Ammon's horn (tissue), 1 donor: ENCODE measurements at places on chromosomes 7 and 10.

DNA sequence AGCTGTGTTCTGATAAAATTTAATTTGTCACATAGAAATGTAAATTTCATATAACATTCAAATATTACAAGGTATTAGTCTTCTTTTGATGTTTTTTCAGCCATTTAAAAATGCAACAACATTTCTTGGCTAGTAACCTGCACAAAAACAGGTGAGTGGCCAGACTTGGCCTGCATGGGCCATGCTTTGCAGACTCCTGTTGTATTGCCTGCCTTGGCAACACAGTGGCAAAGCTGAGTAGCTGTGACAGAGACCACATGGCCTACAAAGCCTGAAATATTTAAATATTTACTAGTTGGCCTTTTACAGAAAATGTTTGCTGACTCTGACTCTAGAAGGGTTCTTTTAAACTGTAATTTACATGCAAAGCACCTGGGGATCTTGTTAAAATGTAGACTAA is 13.5 kb upstream of the TBX20 start:
- no peak for DNase-seq

GRCh38 chr10:101710059-101710695 is 15.2 kb upstream of the FBXW4 start:
- no peak for DNase-seq

DNA sequence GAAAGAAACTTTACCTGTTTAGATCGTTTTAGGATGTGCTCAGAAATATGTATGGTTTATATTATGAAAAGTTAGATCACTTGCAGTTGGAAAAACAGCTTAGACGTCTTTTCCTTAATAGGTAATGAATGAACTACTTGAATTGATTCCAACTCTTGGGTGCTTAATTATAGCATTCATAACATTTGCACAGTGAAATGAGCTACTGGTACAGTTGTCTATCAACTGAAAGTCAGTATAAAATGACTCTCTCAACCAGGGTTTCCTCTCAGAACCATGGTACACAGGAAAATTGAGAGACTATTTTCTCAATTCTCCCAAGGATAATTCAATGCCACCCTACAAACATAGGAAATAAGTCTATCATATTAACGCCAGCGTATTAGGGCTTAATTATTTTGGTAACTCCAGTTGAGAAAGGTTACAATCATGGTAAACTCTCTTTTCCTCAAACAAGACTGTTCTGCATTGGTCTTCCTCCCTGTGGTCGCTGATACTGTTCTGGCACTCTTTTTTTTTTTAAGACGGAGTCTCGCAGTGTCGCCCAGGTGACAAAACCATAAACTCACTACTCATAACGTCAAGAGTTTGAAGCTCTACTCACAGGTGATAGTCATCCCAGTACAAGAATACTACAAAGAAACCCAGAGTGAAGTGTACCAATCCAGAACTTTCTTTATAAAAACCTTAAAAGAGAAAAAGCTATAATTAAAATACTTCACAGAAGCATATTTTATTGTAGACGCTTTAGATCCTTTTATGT is 2.0 kb downstream of the ANLN start:
- DNase-seq, result no peak

DNA sequence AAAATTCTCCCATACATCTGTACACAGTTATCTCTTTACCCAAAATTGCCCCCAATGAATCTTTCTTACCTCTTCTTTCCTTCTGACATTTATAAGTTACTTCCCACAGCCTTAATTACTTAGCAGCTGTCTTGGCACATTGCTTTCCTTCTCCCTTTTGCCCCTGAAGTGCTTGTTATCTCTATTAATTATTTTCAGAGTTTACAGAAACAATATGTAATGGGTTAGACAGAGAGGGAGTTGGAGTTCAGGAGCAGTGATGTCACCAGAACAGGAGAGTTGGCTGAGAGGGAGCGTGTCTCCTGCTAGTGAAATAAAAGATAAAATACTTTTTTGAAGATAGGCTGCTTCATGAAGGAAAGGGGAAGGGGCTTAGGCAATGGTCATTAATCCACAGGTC is 57.4 kb downstream of the ITGB8 start:
- no peak for DNase-seq

- no peak for DNase-seq
Measured at GRCh38 chr10:28902215-28902614, 224.9 kb downstream of the BAMBI start.

DNA sequence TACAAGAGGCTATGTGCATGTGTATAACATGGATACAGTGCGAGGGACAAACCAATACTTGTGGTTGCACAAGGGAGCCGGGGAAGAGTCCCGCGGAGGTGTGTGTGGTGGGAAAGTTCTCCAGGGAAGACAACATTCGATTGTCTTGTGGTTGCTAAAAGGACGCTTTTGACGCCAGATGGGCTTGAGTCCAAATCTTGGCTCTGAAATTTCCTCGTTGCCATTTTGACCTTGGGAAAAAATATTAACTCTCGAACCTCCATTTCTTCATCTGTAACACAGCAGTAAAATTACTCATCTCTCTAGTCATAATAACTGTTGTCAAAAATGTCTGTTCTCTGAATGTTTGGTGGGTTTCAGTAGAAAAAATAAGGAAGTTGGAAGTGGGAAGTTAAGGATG is 16.5 kb downstream of the PLXDC2 start:
- DNase-seq, result no peak

DNA sequence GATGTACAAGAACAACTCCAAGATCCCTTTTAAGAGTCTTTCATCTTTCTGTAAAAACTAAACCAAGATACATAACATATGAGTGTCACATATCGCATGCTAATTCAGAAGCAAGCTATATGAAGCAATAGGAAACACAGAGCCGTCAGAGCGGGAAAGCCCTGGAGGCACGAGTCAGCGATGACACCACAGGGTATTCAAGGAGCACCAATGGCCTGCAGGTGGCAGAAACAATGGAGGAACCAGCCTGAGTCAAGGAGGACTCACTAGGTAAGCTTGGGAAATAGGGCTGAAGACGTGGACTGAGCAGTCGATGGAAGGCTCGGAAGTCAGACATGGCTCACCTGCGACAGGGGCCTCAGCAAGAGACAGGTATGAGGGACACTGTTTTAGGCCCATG is 214.4 kb downstream of the FAM107B start:
- DNase-seq, result peak; percentile 53

- no peak for DNase-seq
Measured at GRCh38 chr7:44158096-44158872, 17.2 kb upstream of the MYL7 start.

GRCh38 chr7:93055543-93056107 is 62.2 kb downstream of the SAMD9 start:
- peak; percentile 41 for DNase-seq

DNA sequence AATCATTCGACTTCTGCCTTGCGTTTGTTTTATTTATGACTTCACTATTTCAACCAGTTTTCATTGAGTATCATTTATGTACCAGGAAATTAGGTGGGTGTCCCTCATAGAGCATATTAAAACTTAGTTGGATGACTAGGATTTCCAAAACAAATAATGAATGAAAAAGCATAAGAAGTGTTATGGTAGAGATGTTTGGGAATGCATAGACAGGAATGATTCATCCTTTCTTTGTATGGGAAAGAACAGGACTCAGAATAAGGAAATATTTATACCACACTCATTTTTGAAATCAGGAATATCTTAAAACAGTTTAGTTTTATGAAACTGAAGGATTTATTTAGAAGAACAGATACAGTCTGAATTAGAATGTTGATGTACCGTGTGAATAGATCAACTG is 315.7 kb downstream of the EXOC4 start:
- no peak for DNase-seq

DNA sequence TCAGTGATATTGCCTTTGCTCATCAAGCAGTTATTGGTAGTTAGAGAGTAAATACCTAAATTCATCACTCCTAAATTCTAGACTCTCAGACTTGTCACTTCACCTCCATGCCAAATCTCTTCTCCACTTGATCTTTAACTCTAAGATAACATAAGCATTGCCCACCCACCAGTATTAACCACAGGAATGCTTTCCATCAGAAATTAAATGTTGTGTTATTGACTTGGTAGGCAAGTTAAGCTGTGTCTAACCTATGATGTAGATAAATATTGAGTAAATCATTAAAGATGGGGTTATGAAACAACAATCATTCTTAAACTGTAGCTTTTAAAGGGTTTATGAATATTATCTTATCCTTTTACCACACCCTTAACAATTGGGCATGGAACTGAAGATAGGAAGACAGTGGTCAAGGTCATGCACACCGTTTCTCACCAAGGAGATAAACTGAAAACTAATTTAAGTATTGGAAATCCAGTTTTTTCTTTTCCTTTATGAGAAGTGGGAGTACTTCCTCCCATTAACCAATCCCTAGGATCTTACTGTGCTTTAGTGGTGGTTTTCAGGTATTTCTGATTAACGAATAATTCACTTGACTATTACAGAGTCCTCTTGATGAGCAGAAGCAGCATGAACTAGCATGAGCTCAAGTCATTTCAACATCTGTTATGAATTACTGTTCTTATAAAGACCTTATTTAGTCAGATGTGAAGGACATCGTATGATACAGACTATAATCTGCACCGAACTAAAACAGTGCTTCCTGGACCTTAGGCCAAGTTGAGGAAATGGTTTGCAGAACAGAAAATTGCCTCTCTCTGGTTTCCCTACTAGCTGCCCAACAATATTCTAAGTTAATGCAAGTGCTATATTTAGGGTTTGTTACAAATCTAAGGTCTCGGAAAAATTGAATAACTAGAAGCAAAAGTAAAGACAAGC is 142.0 kb downstream of the LCOR start:
- no peak for DNase-seq

GRCh38 chr7:42930889-42931288 is 1.1 kb downstream of the PSMA2 start:
- no peak for DNase-seq

GRCh38 chr10:114498413-114499111 is 94.3 kb upstream of the AFAP1L2 start:
- no peak for DNase-seq

- peak; percentile 39 for DNase-seq
Measured at GRCh38 chr10:78045237-78045636, 11.6 kb downstream of the RPS24 start.

DNA sequence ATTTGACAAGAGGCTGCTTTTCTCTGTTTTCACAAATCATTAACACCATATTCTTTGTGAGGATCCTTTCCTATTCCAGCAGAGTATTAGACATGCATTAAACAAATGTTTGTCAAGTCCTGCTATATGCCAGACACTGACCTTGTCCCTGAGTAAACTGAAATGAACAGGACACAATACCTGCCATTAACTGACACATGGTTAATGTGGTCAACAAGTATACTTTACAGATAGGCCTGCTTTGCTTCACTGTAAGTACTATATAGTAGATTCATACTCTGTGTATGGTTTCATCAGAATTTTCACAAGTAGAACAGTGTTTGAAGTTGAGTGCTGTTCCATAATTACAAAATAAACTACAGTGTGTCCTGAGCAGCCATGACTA is 5.9 kb downstream of the TNKS2 start:
- DNase-seq, result no peak

- DNase-seq, result peak; percentile 61
Measured at GRCh38 chr10:88389456-88389855, 193.7 kb downstream of the RNLS start.

- no peak for DNase-seq
Measured at GRCh38 chr7:37216923-37217322, 231.7 kb downstream of the ELMO1 start.

GRCh38 chr10:109403551-109403950 is 519.8 kb downstream of the XPNPEP1 start:
- no peak for DNase-seq

- peak; percentile 85 for DNase-seq
Measured at GRCh38 chr10:132637477-132638129, 100.0 kb downstream of the INPP5A start.

GRCh38 chr7:121480566-121481335 is 84.6 kb upstream of the FAM3C start:
- peak; percentile 34 for DNase-seq

- no peak for DNase-seq
Measured at GRCh38 chr7:128777156-128778123, 1.8 kb upstream of the OPN1SW start.

DNA sequence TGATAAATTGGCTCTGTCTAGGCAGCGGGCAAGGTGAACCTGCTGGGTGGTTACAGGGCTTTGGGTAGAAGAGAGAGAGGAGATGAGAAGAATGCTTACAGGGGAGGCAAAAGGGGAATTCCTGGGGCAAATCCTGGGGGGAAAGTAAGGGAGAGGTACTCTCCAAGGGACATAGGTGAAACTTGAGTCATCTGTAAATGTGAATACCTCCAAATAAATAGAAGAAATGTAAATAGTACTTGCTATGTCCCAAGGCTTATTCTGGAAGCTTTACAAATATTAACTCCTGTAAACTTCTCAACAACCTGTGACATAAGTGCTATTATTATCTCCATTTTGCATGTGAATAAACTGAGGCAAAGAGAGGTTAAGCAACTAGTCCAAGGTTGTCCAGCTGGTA is 57.7 kb upstream of the CDK13 start:
- no peak for DNase-seq

DNA sequence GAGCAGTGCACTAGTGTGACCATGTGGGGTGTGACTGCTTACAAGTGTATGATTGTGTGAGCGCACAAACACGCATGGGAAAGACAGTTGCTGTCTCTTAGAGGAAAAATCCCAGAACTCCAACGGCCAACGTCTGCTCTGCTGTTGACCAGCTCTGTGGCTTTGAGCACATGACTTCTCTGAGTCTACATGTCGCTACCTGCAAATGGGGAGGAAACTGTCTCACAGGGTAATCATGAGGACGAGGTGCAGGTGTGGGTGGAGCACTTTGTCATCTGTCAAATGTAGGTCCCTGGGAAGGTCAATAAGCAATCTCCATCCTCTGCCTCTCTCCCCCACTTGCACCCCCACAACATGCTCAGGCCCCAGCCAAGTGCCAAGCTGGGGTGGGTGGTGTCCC is 31.2 kb upstream of the TLX1 start:
- DNase-seq, result no peak

- no peak for DNase-seq
Measured at GRCh38 chr7:88686468-88687229, 72.9 kb upstream of the ZNF804B start.

DNA sequence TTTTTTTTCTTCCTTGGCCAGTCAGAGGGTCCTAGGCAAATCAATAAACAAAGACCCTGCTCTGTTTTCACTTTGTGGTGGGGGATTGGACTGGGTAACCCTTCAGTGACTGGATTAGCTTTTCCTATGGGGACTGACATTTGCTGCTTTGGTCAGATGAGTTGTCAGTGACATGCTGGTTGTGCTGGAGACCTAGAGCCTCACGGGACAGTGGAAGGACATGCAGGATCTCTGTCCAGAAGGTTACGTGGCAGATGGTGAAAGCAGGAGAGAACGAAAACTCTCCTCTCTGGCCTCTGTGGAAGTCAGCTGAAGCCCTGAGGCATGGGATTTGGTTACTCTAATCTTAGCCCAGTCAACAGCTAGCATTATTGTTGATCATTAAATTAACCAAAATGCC is 90.0 kb upstream of the BMPER start:
- DNase-seq, result no peak

GRCh38 chr7:5624386-5625365 is 156.8 kb downstream of the RNF216 start:
- no peak for DNase-seq
